ENCODE measurements at places on chromosomes 11 and 22.
A peak's percentile ranks its signal among the peaks of the same experiment; 100 is the strongest.

DNA sequence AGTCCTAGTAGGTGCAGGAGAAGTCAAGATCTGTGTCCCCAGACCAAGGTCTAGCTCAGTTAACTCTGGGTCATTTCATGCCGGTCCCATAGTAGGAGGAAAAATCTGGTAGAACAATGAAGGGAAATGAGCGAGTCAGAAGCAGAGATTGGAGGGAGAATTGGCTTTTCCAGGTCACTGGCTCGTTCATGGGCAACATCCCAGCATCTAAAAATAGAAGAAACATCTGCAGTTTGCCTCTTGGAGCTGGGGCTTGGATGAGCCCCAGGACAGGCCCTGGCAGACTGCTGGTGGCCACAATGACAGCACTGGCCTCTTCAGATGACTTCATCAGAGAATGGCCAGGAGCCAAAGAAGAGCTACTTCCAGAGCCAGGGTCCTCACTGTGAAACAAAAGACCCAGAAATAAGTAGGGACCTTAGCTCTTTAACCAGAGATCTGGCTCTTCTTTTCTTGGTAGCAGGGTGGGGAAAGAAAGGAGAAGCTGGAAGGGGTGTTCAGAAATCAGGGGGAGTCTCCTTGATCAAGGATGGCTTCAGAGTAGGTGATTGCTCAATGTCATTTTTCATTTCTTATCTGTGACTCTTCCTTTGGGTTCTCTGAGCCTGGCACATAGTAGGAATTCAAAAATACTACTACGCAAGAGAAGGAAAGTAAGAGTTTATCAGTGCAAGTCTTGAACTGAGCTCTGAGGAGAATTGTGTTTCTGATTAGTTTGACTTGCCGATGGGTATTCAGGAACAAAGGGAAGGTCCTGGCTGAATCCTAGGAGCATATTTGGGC lies 102.6 kb downstream of the TMPRSS5 start:
- no peak for DNase-seq

DNA sequence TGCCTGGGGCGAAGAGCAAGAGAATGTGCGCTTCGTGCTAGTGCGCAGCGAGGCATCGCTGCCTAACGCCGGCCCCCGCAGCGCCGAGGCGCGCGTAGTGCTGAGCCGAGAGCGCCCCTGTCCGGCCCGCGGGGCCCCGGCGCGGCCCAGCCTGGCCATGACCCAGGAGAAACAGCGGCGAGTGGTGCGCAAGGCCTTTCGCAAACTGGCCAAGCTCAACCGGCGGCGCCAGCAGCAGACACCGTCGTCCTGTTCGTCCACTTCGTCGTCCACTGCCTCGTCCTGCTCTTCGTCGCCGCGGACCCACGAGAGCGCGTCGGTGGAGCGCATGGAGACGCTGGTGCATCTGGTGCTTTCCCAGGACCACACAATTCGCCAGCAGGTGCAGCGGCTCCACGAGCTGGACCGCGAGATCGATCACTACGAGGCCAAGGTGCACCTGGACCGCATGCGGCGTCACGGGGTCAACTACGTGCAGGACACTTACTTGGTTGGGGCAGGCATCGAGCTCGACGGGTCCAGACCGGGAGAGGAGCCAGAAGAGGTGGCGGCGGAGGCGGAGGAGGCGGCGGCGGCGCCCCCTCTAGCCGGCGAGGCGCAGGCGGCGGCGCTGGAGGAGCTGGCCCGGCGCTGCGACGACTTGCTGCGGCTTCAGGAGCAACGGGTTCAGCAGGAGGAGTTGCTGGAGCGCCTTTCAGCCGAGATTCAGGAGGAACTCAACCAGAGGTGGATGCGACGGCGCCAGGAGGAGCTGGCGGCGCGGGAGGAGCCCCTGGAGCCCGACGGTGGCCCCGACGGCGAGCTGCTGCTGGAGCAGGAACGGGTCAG lies 1.0 kb downstream of the RASSF10 start:
- DNase-seq: no peak

DNA sequence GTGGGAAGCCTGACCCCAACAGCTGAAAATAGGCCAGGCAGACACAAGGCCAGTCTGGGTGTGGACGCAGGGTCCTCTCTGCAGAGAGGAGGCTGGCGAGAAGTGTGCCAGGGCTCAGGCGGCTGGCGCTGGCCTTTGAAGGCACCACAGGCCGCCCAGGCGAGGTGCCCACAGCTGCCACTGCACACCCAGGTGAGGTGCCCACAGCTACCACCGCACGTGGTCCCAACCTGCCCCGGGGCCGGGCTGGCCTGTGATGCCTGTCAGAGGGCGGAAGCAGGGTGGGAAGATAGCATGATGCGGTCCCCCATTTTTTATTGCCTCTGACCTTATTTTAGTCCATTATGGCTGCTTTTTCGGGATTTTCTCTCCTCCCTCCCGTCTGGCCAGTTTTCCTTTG lies 1303.9 kb downstream of the BRD1 start:
- DNase-seq: no peak

DNA sequence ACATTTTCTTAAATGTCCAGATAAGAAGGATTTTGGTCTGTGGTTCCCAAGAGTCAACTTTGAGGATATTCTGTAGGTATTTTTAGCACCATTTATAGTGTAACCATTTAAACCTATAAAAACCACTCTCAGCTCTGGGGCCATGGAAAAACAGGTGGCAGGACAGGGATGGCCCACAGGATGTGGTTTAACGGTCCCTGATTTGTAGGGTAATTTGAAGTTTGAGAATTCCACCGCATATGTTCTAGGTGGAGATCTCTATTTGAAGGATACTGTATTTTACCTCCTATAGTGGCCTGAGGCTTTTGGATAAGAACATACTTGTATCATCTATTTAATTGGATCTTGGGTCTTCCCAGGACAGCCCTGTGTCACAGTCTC lies 62.4 kb upstream of the IGLL5 start:
- DNase-seq: no peak

DNA sequence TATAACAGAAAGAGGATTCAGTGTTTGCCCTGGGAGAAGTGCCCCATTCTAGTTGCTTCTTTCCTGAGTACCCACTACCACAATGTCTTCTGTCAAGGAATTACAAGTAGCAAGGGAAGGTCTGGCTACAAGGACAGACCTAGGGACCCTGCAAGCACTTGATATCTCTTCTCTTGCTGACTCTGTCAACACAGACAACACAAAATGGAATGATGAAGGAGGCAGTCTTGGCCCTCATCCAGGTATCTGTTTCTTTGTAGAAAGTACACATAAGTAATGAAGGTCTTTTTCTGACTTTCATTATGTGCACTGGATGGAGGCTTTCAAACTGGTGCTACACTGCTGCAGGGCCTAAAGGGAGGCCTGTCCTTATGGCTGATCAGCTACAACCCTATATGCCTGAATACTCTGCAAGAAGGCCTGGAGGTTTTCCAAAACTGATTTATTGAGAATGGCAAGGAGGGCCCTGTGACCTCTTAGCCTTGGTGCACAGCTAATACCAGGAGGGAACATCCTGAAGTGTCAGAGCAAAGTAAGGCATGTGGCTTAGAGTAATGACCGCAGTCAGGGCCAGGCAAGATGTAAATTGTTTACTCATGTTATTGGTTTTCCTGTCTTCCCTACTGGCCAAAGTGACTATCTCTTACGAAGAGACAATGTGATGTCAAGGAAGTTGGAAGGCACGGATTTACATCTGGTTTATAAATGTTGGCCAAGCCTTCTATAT lies 31.2 kb downstream of the GAB2 start:
- DNase-seq: no peak

- no peak for DNase-seq
These were observed 7.1 kb downstream of the TMA7B start for GRCh38 chr22:39967103-39967829.

GRCh38 chr11:88739524-88739923 lies 326.3 kb downstream of the GRM5 start:
- no peak for DNase-seq

GRCh38 chr11:85752890-85753581 lies 57.9 kb downstream of the SYTL2 start:
- no peak for DNase-seq

DNA sequence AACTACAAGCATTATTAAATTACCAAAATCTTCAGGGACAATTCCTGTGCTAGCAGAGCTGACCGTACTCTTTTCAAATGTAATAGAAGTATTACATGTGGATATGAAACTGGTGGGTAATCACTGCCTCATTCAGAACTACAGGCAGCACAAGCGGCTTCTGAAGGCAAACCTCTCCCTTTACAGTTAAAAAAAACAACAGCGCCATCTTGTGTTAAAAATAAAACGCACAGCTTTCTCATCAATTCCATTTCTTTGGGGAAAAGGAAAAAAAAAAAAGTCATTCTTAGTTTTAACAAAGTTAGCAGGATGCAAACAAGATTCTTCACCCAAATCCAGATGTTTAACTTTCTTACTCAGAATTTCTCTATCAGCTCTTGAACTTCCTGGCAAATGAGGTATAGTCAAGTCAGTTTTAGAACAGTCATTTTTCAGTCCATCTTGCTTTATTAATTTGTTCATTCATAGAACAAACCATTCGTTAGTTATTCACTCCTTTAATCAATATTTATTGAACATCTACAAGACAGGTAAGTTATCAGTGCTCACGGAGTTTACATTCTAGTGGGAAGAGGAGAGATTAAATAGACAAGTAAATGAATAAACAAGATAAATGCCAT lies 331.8 kb upstream of the MPPED2 start:
- no peak for DNase-seq

DNA sequence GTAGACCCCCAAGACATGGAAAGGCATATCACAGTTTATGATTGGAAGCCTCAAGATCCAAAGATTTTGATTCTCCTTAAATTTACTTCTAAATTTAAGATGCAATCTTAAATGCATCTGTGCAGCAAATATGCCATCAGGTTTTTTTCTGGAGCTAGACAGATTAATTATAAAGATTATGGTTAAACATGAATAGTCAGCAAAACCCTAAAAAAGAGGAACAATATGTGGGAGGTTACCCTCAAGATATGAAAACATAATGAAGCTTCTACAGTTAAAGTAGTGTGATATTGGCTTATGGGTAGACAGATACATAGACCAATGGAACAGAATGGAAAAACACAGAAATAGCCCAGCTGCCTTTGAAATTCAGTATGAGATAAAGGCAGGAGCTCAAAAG lies 31.7 kb downstream of the OR8B12 start:
- no peak for DNase-seq

- DNase-seq: no peak
These were observed at the start of gene NTM for GRCh38 chr11:131370090-131370751. Gene NTM (plus strand): TSS chr11:131370615.

DNA sequence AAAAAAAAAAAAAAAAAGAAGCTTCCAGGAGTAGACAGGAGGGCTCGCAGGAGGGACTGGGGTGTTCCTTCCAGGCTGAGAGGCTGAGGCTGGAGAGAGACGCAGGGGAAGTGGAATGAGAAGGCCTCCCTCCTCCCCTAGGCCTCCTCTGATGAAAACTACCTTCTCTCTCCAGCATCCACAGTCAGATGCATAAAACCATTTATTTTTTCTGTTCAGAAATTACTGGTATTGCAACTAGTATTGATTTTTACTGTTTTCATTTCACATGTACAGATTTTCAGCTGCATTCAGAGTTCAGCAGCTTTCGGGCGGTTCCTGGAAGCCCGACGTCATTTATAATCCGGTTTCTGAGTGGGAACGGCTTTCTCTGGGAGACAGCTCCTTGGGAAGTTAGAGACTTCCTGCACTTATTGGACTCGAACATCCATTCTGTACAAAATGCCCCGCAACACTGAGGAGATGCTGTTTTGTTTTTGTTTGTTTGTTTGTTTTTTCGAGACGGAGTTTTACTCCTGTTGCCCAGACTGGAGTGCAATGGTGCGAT lies 6.9 kb upstream of the NFAM1 start:
- no peak for DNase-seq

- peak; percentile 16 for DNase-seq
These were observed 79.0 kb downstream of the TTC28 start for GRCh38 chr22:28600546-28601143.

DNA sequence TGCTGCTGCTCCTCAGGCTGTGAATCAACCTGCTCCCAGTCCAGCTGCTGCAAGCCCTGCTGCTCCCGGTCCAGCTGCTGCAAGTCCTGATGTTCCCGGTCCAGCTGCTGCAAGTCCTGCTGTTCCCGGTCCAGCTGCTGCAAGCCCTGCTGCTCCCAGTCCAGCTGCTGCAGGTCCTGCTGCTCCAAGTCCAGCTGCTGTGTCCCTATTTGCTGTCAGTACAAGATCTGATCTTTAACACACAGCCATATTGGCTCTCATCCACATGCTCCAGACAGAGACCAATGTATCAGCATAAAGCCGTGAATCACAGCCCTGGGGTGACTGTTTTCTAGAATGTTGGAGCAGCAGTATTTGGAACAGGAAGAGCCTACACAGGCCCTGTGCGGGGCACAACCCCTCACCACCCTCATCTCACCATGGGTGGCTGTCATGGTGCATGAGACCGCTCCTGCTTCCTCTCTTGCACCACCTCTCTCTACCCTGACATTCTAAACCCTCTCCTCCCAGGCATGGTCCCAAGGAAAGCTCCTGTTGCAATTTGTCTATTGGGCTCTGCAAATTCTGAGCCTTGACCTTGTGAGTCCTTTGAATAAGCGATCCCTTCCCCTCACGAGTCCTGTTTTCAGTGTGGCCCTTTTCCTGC lies 3.5 kb downstream of the KRTAP5-10 start:
- no peak for DNase-seq

DNA sequence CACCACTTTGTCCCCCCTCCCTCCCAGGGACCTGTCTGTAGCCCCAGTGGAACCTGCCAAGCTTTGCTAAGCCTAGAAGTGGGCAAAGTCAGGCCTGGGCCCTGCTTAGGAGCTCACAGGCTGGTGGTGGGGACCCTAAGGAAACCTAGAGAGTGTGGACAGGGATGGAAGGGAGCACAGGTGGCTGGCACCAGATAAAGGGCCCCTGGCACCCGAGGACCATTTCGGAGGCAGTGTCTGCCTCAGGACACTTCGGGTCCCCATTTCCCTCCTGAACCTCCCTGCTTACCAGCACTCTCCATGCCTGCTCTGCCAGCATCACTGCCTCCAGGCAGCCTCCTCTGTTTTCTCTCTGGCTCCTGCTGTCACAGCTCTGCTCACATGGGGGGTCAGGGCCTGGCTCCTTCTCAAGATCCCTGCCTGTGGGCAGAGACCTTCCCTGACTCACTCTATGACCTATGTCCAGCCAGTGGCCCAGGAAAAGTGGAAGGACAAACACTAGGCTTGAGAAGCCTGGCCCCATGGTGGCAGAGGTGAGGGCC lies 13.6 kb upstream of the OMP start:
- no peak for DNase-seq

DNA sequence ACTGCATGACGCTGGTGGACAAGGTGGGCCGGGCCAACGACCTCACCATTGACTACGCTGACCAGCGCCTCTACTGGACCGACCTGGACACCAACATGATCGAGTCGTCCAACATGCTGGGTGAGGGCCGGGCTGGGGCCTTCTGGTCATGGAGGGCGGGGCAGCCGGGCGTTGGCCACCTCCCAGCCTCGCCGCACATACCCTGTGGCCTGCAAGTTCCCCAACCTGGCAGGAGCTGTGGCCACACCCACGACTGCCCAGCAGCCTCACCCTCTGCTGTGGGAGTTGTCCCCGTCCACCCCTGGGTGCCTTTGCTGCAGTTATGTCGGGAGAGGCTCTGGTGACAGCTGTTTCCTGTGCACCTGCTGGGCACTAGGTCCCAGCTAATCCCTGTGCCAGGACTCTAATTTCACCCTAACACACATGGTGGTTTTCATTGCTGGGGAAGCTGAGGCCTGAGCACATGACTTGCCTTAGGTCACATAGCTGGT lies 49.0 kb upstream of the PPP6R3 start:
- DNase-seq: no peak

Measured in kidney epithelial cell (primary cell).